ENCODE measurements at places on chromosomes 1 and 21.

DNA sequence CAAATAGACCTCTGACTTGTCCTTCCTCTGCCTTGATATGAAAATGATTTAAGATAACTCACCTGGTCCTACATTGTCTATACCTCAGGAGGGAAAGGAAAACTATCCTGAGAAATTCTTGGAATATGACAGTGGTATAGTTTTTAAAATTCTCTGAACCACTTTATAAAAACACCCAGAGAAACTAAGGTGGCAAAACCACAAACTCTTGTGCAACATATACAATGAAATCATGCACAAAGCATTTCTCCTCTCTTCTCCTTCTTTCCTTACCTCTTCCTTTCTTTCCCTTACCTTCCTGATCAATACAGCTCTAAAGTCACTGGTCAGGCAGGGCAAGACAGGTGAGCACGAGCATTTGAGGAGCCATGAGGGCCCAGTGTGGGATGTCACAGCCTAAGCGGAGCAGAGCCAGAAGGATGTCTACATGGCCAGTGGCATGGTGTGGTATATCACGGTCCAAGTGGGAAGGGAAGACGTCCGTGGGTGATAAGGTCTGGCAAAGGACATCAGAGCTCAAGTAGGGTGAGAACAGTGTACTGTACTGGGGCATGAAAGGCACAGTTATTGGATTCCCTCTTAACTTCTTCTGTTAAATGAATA lies 543.3 kb downstream of the DPYD start:
- no peak for DNase-seq

- DNase-seq: no peak
Measured at GRCh38 chr1:244356376-244356775, 95.3 kb downstream of the ADSS2 start.

DNA sequence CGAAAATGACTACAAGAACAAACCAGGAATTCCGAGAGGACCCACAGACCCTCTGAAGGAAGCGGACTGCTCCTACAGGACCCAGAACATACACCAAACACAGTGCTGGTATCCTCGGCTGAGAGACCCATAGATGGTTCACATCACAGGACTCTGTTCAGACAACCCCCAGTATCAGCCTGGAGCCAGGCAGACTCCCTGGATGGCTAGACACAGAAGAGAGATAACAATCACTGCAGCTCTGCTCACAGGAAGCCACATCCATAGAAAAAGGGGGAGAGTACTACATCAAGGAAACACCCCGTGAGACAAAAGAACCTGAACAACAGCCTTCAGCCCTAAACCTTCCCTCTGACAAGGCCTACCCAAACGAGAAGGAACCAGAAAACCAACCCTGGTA lies 434.0 kb upstream of the NR5A2 start:
- no peak for DNase-seq

- DNase-seq: peak; percentile 37
Measured at GRCh38 chr1:29829448-29830344, 593.4 kb downstream of the PTPRU start.

- no peak for DNase-seq
Measured at GRCh38 chr1:159856576-159856975, 5.9 kb downstream of the VSIG8 start.

DNA sequence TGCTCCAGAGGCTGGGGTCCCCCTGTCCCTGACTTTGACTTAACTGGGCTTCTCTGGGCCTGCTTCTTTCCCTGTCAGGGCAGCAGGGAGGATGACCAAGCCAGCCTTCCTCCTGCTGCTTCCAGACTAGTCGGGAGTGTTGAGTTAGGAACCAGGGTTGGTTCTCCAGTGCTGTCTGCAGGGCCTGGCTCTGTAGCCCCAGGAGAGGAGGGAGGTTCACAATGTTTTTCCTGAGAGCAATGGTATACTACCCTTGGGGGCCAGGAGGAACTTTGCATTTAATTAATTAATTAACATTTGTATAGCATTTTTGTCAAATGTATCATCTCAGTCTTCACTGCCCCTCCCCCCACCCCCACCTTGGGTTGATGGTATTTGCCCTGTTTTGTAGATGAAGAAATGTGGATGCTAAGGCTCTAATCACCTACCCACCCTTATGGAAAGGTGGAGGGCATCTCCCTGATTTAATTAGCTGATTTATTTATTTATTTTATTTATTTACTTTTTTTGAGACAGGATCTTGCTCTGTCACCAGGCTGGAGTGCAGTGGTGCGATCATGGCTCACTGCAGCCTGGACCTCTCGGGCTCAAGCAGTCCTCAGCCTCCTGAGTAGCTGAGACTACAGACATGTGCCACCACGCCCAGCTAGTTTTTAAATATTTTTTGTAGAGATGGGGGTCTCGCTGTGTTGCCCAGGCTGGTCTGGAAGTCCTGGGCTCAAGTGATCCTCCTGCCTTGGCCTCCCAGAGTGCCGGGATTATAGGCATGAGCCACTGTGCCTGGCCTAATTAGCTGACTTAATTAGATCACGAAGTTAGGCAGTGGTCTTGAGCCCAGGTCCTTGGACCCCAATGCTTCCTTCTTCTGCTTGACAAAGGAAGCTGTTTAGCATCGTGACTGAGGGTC lies 6.6 kb downstream of the H6PD start:
- no peak for DNase-seq

GRCh38 chr1:11272544-11272831 lies 510 bp upstream of the UBIAD1 start:
- no peak for DNase-seq

- no peak for DNase-seq
Measured at GRCh38 chr1:199178646-199179045, 539.8 kb downstream of the PTPRC start.

DNA sequence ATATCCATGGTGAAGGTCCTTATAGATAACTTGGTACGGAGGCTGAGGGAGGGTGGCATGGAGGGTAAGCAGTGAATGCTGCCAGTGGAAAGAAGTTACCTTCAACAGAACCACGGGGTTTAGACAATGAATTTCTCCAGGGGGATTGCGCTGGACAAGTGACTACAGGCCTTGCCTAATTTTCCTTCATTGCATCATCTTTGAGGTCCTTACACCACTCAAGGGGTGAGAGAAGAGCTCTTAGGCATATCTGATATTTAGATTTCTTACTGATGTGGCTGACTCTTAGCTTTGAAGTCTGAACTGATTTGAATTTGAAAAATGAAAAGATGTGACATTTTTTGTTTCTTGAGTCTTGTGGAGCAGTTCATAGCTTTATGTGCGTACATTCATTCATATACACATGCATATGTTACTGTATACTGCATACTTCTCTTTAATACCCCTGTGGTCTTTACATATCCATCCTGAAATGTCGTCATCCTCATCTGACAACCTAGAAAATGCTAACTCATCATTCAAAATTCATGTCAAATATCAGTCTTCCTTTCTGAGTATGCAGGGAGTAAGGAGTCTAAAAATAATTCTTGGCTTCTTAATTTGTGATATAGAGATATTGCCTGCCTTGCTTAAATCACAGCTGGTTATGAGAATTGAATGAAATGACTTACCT lies 63.6 kb downstream of the DNM3 start:
- DNase-seq: no peak

GRCh38 chr1:212622467-212622866 lies 13.9 kb downstream of the ATF3 start:
- no peak for DNase-seq

GRCh38 chr1:25204797-25205480 lies 27.4 kb downstream of the SYF2 start:
- no peak for DNase-seq

DNA sequence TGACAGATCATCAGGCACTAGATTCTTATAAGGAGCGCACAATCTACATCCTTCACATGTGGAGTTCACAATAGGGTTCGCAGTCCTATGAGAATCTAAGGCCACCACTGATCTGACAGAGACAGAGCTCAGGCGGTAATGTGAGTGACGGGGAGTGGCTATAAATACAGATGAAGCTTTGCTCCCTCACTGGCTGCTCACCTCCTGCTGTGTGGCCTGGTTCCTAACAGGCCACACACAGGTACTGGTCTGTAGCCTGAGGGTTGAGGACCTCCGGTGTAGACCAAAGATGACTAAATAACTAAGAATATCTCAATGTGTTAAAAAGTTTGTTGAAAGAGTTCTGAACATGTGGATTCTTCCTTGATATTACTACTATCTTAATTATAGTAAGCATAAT lies 56.2 kb upstream of the ADAM30 start:
- no peak for DNase-seq

DNA sequence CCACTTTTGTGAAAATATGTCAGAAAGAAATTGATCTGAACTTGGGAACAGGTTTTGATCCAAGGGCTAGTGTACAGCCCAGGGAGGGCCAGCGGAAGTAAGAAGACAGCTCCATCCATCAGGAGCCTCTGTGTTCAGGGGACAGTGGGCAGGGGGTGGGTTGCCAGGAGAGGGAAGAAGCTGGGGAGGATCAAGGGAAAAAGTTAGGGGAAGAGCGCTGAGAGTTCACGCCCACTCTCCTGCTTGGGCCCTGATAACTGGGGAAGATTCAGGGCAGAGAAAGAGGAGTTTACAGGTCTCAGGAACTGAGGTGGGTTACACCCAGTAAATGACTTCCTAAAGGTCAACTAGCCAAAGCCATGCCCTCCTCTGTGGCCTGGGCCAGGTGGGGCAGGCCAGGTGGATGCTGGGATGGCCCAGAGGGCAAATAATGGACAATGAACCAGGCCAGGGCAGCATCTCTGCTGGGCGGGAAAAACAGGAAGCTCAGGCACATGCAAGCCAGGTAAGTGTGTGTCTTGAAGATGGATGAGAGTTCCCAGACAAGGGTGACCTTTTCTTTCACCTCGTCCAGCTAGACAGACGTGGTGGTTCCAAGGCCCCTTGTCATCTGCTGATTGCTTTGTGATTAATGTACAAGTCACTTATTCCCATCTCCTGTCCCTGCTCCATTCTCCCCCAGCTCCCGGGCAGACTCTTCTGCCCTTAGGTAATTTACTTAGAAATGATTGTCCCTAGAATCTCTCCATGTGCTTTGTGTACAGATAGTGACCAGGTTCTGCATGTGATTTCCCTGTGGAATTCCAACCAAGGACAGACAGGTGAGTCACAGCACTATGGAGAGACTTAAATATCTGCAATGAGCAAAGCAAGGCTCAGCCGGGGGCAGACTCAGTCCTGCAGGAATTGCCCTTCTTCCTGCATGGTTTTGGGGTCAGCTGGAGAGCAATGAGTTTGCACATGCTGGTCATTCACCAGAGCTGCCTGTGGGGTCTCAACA lies 57.0 kb downstream of the MDM4 start:
- no peak for DNase-seq

DNA sequence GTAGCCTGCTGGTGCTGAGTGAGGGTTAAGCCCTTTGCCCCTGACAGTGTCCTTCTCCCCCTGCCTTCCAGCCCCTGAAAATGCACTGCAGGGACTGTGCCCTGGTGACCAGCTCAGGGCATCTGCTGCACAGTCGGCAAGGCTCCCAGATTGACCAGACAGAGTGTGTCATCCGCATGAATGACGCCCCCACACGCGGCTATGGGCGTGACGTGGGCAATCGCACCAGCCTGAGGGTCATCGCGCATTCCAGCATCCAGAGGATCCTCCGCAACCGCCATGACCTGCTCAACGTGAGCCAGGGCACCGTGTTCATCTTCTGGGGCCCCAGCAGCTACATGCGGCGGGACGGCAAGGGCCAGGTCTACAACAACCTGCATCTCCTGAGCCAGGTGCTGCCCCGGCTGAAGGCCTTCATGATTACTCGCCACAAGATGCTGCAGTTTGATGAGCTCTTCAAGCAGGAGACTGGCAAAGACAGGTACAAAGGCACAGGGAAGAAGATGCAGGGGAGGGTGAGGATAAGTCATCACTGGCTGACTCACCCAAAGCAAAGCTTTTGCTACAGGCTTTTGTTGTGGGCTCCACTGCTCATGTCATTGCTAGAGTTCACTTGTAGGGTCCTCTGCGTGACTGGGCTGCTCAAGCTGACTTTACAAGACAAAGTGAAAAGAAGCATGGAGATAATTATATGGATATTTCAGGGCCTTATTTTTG lies 174.9 kb downstream of the PIGK start:
- peak; percentile 27 for DNase-seq

GRCh38 chr1:88647249-88647645 lies 36.8 kb upstream of the PKN2 start:
- DNase-seq: no peak

DNA sequence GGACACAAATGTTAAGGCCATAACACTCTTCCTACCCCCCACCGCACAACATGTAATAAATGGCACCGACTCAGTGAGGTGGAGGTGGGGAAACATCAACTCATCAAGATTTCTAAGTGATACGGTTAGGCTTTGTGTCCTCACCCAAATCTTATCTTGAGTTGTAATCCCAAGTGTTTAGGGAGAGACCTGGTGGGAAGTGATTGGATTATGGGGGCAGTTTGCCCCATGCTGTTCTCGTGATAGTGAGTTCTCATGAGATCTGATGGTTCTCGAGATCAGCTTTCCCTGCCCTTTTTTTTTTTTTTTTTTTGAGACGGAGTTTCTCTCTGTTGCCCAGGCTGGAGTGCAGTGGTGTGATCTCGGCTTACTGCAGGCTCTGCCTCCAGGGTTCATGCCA lies 51.0 kb upstream of the ACTL8 start:
- DNase-seq: no peak

DNA sequence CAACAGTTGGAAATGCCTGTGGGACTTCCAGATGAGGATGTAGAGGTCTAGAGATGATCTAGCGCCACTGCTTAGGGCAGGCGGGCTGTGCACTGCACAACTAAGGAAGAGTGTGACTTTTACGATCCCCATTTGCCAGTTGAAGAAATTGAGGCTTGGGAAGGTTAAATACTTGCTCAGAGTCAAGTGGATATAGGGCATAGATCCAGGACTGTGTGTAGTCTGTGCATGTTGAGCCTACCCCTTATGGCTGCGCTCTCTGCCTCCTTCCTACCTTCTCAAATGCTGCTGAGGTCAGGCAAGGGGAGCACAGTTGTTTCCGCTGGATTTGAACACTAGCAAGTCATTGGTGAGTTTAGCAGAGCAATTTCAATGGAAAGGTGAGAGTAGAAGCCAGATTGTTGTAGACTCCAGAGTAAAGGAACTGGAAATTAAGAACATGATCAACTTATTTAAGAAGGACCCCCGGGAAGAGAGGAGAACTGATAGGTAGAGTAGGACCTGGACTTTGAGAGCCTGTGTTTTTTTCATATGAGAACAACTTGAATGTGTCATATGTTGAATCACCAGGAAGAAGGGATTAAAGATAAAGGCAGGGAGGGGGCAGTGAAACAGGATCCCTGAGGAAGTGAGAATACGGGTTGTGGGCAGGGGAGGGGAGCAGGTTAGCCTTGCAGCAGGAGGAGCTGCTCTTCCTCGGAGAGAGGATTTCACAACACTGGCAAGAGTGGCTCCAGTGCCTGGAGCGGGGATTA lies 2.7 kb downstream of the CAPN2 start:
- no peak for DNase-seq

GRCh38 chr1:37040773-37041172 lies 6.5 kb upstream of the GRIK3 start:
- DNase-seq: no peak

Measured in ecto neural progenitor cell (in vitro differentiated cells).